ENCODE measurements at places on chromosomes 4 and X.

DNA sequence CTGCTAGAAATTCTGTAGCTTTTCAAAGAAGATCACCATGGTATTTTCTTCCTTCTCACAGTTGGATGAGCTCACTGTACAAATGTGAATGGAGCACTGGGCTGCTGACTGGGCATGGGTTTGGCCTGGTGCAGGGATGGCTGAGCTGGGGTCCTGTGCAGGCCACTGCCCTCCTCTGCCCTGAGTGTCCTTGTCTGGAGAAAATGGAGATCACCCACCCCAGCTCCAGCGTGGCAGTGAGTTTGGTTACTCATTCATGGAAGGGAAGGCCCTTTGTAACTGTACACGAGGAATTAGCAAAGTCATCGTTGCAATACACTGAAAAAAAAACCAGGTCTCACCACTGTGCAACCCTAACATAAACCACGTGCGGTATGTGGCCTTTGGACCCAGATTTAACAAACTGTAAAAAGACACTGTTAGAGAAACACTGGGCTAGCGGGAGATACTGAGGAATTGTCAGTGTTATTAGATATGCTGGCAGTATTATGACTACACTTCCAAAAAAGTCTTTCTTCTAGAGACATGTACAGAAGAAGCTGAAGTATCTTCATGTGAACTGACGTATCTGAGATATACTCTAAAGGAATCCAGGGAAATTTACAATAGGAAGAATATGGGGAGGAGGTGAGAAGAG is 16.1 kb upstream of the TBC1D14 start:
- no peak for DNase-seq

DNA sequence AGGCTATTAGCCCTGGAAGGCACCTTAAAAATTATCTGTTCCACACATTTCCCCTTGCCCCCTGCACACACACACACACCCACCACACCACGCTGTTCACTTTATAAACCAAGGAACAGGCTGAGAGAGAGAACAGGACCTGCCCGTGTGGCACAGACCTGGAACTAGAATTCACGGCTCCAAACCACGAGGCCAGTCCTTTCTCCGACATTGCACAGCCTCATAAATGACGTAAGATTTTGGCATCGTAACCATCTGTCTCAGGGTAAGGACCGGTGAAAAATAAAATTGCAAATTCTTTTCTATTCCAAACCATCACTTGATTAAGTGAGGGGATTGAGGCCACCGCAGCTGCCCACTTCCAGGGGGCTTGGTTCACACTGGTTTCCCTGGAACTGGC is 330.3 kb downstream of the BCOR start:
- no peak for DNase-seq

DNA sequence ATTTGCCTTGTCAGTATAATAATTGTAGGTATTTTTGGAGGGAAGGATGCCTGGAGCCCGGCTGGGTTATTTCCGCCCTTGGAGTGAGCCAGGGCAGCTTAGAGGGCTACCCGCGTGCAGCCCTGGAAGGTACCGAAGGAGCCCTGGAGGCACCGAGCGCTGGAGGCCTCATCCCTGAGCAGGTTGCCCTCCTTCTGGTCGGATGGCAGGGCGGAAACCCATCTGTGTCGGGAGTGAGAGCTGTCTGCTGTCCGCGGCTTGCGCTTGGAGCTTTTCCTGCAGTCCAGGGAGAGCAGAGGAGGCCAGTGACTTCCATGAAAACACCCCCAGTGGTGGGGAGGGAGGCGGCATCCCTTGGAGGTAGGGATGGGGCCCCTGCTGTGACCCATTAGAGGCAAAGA is 122.1 kb downstream of the TBL1X start:
- no peak for DNase-seq

DNA sequence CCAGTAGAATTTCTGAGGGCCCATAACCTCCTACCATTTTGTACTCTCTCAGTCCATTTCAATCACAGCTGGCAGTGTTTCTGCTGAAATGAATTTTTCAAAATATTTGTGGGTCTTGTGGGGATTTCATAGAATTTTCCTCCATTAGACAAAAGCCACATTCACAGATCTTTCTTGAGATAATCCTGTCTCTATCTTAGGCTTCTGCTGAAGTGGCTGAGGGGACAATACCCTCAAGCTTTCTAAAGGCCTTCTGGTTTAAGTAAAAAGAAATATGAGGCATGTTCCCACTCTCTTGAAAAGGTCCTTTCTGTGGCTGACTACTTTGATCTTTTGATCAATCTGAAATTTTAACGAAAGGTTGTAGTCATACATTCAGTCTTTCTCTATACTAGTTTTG is 1930.0 kb upstream of the AGA start:
- DNase-seq: no peak

DNA sequence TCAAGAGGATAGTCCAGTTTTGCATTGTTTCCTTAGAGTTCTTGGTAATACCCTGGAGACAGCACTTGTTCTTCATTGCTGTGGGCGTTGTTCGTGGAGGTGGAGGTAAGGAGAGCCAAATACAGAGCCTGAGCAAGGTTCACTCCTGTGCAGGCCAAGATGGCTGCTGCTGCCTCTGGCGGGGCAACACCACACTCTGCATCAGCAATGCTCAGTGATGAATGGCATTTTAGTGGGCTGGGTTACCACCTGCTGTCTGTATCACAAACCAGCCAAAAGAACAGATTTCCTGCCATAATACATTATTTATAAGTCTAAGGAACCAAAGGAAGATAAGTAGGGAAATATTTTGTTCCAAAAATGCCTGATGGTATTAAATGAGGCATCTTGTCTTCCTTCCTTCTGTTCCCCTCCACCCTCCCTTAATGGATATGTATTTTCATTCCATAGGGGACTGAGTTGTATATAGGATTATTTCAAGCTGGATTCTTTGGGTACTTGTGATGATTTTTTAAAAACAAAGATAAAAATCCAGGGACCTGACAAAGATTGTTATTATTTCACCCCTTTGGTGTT is 61.6 kb upstream of the LIMCH1 start:
- DNase-seq: no peak

DNA sequence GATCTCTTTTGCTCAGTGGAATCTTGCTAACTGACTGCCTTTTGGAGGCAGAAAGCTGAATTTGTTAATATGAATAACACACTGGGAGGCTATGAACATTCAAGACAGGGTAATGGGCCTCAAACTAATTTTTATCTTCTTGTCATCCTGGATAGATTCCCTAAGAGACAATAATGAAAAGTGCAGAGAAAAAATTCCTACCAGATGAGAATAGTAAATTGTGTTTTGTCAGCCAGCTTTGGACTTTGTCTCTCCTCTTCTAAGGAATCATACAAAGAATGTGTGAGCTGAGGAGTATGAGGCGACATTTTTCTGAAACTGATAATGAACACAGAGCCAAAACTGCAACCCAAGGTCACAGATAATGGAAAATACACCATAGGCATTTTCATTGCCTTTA is 649.3 kb downstream of the IQCM start:
- no peak for DNase-seq

DNA sequence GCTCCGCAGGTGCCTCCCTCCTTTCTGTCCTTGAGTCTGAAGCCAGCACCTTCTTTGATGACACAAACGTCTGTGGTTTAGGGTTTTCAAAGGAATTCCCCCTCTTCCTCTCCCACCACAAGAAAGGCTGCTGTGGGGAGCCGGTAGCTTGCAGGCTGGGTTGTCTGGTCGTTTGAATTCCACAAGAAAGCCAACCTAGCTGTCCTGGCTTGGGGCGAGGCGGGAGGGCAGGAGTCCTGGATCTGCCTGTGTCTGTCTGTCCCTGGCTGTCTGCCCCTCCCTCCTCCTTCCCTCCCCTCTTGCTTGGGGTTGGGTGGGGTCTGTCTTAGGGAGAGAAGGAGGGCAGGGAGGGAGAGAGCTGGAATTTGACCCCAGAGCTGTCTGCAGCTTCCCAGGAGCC is 56.3 kb downstream of the SHROOM2 start:
- no peak for DNase-seq

Measured in cardiac muscle cell (in vitro differentiated cells and primary cell).